Psoas muscle (tissue), 8 donors: ENCODE measurements at places on chromosomes 6 and 20. TPM values are rescaled to one million over a fixed set of nuclear protein-coding genes. Genes with fewer than 3 reads are reported as not detected.

DNA sequence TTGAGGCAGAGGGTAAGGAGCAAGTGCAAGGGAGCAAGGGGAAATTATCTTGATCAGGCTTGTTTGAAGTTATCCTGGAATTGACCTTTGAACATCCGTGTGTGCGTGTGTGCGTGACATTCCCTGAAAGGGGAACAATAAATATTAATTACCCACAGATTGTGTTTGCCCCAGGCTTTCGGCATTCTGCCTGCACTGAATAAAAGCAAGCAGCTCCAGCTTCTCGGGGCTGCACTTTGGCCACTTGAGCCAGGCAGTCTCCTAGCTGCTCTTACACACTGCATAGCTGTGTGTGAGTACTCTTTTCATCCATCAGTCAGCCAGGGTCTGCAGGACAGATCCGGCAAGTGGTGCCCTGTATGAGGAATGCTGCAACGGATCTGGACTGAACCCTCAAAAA is 107.7 kb upstream of the BTN3A2 start:
- no peak for DNase-seq

POU5F1 gene
- 0.23 TPM for total RNA-seq

KCNQ2 gene
- 2.8 TPM for total RNA-seq

DNA sequence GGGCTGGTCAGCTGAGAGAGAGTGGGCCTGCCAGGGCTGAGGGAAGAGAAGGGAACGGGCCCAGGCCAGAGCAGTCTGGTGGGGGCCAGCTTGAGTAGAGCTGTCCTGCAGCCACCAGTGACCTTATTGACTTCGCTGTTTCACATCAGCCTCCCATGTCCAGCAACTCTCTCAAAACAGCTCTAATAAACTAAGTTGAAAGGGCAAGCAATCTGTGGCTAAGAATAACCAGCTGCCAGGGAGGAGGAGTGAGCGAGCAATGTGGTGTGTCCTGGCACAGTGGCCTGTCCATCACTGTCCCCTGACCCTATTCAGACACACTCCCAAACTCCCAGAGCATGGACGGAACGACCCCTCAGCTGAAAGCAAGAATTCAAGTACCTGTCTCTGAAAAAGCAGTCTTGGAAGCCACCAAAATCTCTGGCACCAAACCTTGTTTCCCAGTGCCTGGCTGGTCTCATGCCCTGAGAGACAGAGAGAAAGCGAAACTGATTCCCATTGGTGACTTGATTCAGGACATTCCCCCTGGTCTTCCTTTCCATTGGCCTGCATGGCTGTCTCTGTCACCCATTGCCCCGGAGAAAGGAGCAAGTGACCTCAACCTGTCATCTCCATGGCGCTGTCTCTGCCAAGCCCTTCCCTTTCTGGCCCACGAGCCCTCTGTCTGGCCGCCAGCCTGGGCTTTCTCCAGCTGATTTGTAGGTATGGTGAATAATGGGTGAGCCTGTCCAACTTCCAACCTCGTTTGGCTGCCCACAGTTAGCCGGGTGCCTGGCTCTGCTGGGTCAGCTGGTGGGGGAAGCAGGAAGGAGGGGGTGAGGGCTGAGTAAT is at the start of gene DDO:
TSS of gene DDO (minus strand) at position 490 of the 831 bp plus-strand sequence. CDS start 2,113 bp downstream, outside the sequence.
- peak; percentile 95 for DNase-seq

ATRN gene
- 17.7 TPM for total RNA-seq

PPIL6 gene
- total RNA-seq, result 3.1 TPM

- DNase-seq, result peak; percentile 93
Measured at GRCh38 chr6:33589731-33590530, 9.9 kb upstream of the BAK1 start.

GRCh38 chr6:160129881-160130615 is 8.4 kb downstream of the SLC22A1 start:
- no peak for DNase-seq
